ENCODE measurements at places on chromosomes 4 and X.

- no peak for DNase-seq
These were observed 16.0 kb downstream of the XG start for GRCh38 chrX:2767631-2768455.

GRCh38 chr4:154854362-154854761 lies 73.3 kb downstream of the RBM46 start:
- DNase-seq: no peak

- DNase-seq: no peak
These were observed 365.7 kb upstream of the MAD2L1 start for GRCh38 chr4:120432301-120432860.

DNA sequence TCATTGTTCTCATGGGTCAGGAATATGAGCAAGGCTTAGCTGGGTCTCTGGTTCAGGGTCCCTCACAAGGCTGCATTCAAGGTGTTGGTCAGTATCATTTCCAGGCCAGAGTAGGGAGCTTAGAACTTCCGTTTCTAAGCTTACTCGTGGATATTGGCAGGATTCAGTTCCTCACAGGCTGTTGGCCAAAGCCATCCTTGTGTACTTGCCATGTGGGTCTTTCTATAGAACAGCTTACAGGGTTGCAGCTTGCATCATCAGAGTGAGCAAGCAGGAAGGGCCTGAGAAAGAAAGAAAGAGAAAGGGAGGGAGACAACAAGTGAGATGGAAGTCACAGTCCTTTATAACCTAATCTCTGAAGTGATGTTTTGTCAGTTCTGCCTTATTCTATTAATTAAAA lies 5.1 kb upstream of the LIMCH1 start:
- DNase-seq: no peak
